NCI-H187 (cell line): ENCODE measurements at places on chromosomes 7 and 10.

DNA sequence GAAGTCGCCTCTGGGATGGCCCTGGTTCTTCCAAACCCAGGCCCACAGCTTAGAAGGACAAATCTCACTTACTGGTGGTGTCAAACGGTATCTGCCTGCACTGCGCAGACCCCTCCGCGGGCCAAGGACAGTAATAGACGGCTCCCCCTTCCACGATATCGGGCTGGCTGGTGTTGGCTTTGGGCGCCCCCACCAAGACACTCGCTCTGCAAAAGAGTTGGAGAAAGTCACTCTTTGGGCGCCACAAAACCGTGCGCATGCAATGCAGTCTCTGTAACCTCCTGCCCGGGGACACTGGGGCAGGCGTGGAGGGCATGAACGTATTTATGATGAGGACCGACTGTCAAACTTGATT lies 1.1 kb downstream of the ITGA8 start:
- DNase-seq: no peak

- no peak for DNase-seq
Observed at GRCh38 chr7:15433151-15433550, 128.7 kb downstream of the AGMO start.

DNA sequence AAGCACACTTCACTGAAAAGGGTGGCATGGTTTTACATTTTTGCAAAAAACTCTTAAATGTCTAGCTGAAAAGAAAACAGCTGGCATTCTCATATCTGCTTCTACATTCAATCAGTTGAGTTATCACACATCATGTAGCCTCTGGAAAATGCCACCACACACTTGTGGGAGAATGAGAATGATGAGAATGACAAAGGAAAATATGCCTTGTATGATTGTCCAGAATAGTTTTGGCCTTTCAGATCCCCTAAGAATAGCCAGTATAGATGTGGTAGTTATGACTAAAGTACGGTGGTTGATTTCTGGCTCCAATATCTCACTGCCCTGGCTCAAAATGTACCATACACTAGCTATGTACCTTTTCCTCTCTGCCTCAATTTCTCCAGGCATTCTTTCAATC lies 30.2 kb upstream of the FRMD4A start:
- DNase-seq: no peak

DNA sequence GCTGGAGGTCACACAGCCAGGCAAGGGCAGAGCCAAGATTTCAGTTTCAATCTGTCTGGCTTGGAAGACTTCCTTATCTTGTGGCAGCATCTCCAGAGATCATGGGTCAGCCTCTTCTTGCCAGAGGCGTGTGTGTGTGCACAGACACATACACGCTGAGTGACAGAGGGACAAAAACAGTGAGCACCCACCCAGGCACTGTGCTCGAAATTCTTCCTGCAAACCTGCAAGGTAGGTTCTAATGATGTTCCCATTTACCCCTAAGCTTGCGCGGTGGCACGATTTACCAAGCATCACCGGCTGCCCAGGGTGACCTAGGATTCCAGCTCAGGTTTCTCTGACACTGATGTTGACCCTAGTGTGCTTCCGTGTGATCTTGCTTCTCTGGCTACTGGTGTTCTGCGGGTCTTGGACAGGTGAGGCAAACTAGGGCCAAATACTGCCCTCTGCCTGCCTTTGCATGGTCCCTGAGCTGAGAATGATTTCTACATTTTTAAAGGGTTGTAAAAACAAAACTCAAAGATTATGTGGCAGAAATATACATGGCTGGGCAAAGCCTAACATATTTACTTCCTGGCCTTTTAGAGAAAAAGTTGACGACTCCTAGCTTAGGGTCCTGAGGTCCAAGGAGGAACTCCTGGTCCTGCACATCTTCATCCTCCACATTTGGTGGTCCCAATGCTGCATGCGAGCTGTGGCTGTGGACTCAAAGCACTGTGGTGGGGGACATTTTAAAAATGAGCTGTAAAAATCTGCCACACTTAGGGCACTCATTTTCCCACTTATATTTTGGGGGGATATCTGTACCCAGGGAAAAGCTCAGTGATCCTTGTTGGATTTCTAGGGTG lies 268.5 kb downstream of the RPS24 start:
- no peak for DNase-seq

GRCh38 chr10:31393844-31394243 lies 74.8 kb downstream of the ZEB1 start:
- no peak for DNase-seq

GRCh38 chr7:137888241-137888640 lies 41.5 kb upstream of the DGKI start:
- no peak for DNase-seq

- DNase-seq: no peak
Observed at GRCh38 chr10:113544392-113544791, 8.5 kb upstream of the HABP2 start.

GRCh38 chr7:81075150-81075549 lies 156.3 kb upstream of the SEMA3C start:
- DNase-seq: no peak

- no peak for DNase-seq
Observed at GRCh38 chr7:7595451-7595850, 28.8 kb downstream of the MIOS start.

DNA sequence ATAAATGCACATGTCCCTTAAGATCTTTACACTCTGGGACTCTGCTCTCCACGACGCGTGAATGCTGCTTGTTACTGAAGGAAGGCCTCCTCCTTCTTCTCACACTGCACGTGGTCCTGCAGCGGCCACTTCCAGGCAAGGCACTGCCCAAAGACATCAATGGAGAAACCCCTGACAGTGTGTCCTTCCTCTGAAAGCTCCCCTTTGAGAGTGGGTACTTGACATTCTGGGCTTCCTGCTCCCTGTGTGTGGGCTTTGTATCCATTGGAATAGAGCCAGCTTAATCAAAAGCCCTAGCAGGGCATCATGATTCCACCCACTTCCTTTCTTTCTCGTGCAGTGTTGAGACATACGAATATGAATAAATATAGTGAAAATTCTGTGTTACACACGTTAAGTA lies 69.7 kb upstream of the STK17A start:
- DNase-seq: no peak
